ENCODE measurements at places on chromosomes 2 and 18.

GRCh38 chr18:805008-805754 lies 6.9 kb downstream of the YES1 start:
- no peak for DNase-seq

DNA sequence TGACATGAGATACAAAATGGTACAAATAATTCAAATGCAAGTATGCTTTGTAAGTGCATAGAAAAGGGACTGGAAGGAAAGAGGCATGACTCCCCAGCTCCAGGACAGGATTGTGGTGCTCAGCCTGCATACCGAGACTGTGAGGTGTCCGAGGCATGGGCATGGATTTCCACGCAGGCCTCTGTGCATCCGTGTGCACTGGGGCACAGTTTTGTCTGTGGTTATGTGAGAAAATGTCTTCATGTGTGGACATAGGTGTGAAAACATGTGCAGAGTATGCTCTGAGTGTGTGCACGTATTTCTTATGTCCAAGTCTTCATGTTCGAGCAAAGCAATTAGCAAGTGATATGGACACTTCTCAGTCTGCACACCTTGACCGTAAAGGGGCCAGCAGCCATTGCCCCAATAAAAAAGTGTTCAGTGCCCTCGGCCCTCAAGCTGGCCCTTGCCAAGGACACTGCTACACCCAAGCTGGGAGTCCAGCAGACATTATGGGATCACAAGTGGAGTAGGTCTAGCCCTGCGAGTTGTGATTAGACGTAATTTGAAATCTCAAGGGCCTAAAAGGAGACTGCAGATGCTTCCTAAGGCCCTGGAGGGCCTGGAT lies 120.7 kb downstream of the CYP26B1 start:
- DNase-seq, result no peak

GRCh38 chr2:101253703-101254450 lies 1.2 kb downstream of the CNOT11 start:
- no peak for DNase-seq

- DNase-seq, result no peak
Measured at GRCh38 chr2:239399433-239399920, 1.3 kb downstream of the HDAC4 start.

GRCh38 chr2:75608684-75609333 lies 37.8 kb upstream of the MRPL19 start:
- no peak for DNase-seq

- no peak for DNase-seq
Measured at GRCh38 chr2:150465703-150466569, 21.5 kb downstream of the RND3 start.

DNA sequence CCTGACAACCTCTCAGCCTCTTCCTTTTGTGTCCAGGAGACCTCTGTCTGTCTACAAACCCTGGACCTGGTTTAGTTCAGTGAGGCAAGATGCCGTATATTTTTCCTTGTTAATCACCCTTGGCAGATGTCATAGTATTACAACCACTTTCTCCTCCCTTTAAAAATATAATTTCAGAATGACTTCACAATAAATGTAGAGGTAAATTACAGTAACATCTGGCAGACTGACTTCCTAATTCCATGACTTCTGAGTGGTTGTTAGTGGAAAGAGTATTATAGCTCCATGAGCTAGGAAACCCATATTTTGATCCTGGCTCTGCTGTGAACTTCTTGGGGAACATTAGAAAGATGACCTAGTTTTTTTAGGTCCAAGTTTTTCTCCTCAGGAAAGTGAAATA lies 39.5 kb downstream of the SPATS2L start:
- no peak for DNase-seq

- no peak for DNase-seq
Measured at GRCh38 chr18:46649071-46649862, 7.8 kb downstream of the LOXHD1 start.

DNA sequence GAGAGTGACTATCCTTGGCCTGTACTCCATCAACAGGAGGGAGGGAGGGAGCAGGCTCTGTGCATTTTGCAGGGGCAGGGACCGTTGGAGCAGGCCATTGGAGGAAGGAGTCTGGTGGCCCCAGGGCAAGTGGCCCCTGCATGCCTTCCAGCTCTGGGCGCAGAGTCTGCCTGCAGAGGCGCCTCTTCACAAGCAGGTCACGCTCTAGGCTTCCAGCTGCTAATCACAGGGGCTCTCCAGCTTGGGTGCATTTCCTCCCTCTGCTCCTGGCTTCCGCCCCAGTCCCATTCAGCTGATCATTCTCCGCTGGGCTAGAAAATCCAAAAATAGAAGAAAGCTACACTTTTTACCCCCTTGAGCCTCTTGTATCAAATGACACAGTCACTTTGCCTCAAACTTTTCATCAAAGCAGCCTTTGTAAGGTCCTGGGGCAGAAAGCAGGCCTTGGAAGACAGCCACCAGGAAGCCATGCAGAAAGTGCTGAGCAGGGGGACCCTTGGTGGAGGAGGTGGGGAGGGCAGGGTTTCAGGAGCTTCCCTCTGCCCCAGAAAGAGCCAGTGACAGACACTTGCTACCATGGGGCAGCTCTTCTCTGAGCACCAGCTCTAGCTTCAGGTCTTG lies 11.3 kb downstream of the TMEM247 start:
- DNase-seq, result no peak

GRCh38 chr18:27996801-27997272 lies 180.1 kb downstream of the CDH2 start:
- DNase-seq, result no peak

DNA sequence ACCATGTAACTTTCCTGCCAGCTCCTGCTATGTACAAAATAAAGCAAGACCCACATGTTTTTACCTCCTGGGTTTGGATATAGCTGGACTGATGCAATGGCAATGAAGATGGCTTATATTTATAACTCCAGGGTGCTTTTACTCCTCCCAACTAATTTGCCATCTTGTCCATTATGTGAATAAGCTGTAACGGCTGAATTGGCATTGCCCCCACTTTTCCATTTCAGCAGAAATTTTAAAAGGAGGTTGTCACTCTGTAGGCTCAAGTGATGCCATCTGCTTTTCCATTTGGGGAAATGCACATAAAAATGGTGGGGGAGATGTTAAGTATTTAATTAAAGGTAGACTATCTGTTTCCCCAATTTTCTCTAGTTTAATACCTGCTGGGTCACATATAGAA lies 345.5 kb downstream of the ERBB4 start:
- DNase-seq, result no peak

DNA sequence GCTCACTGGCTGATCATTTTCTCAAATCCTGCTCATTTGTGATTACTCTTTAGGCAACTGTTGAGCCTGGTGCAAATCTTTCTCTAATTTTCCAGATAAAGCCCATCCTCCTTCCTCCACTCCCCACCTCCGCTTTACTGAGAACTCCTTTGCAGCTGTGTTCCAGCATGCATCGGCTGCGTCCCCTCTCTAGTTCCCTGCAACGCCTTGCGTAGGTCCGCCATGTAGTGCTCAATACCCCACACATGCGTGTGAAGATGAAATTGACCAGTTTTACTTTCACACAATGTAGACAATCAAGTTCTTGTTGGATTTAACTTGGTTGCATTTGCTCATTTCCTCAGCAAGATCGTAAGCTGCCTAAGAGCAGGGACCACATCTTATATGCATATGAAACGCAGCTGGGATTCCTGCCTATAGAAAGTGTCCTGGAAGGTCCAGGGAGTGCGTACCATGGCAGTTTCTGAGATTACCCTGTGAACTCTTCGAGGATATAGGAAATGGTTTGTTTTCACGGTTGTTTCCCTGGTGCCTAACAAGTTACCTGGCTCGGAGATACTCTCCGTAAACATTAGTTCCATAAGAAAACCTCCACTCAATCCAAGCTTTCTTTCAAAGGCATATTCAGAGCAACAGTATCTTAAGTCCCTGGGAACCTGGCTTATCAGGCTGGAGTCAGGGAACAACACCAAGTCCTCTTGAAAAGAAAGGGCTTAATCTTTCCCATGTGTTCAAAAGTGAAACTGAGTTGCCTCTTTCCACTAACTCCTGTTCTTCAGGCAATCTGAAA lies 766.4 kb upstream of the ID2 start:
- DNase-seq, result no peak
